Activated CD8-positive, alpha-beta T cell treated with anti-CD3 and anti-CD28 coated beads, Interleukin-2, amount 10 ng/mL, durations not matched to agents 7 days and 5 days (primary cell): ENCODE measurements at places on chromosomes 13 and 19.

DNA sequence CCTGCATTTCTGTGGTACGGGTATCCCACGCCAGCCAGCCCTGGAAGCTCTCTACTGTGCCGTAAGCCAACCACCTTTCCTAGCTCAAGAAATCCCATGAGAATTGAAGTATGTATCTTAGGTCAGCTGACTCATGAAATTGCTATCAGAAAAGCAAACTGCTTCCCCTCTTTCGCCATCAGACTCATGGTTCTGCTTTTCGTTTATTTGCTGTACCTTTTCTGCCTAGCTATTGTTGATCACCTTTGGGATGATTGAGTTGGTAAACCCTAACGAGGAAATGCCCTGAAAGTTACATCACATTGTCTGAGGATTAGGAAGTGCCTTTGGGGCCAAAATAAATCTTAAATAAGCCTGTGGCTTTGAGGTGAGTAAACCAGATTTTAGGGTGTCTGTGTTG lies at the start of gene ADGRE3:
TSS of gene ADGRE3 (minus strand) at position 81 of the 400 bp plus-strand sequence. CDS start at position 7, 74 bp downstream.
- no peaks in the 10 kb centered on the region for H3K4me1 ChIP-seq
- peaks cover 16% of the 10 kb centered on the region for H3K27me3 ChIP-seq
- no peaks in the 10 kb centered on the region for H3K36me3 ChIP-seq
- H3K4me3 ChIP-seq: no peak within 1 kb of the TSS
- DNase-seq: no peak
- no peak within 1 kb of the TSS for H3K27ac ChIP-seq

GRCh38 chr19:53019684-53020083 lies 6.0 kb downstream of the ERVV-1 start:
- no peaks in the 10 kb centered on the region for H3K4me1 ChIP-seq
- peak; percentile 25 for DNase-seq
- H3K4me3 ChIP-seq: no peak overlapping the region
- H3K27me3 ChIP-seq: no peaks in the 10 kb centered on the region
- H3K27ac ChIP-seq: no peak overlapping the region
- H3K36me3 ChIP-seq: no peaks in the 10 kb centered on the region

DNA sequence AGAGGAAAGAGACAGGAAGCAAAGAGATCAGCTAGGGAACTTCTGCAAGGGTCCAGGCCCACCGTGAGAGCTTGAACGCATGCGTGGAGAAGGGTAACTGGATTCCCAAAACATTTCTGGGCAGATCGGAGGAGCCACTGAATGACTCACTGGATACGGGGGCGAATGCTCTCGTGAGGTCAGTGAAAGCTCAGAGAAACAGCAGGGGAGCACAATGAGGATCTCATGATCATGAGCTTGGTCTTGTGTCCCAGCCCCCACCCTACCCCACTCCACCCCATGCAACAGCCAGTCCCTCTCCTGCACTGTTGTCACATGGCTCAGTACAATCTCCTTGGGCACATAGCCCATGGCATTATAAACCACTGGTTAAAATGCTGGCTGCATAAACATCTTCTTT lies 40.6 kb downstream of the DCLK1 start:
- no peaks in the 10 kb centered on the region for H3K36me3 ChIP-seq
- no peaks in the 10 kb centered on the region for H3K27me3 ChIP-seq
- no peaks in the 10 kb centered on the region for H3K4me1 ChIP-seq

DNA sequence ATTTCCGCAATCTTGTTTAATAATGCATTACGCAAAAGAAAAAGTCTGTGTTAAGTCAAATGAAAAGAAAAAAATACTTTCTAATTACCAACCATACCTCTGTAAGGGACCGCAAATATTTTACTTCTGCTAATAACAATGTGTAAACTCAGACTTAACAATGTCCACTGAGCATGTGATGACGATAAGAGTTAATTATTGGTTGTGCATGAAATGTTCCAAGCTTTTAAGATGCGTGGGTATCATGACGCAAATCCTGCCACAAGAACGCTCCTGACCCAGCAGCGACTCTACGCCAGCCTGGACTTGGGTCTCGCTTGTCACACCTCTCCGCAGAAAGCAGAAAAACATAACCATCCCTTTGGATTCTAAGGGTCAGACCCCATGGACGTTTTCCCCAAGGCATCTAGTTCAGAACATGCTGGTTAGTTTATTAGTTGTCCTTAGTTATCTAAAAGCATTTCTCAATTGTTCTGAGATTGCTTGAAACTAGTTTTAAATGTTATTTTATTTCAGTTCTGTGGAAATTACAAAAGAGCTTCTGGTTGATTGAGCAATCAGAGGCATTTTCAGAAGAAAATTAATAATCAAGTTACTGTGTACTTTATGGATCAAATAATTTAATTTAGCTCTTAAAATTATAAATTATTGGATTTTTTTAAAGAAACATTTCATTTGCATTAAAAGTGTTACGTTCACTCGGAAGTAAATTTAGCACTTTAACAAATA lies 779.9 kb upstream of the ARGLU1 start:
- DNase-seq: no peak
- H3K27me3 ChIP-seq: no peaks in the 10 kb centered on the region
- no peak overlapping the region for H3K27ac ChIP-seq
- no peaks in the 10 kb centered on the region for H3K4me1 ChIP-seq
- H3K36me3 ChIP-seq: no peaks in the 10 kb centered on the region

- H3K4me3 ChIP-seq: no peak overlapping the region
- peak; percentile 25 for DNase-seq
- no peaks in the 10 kb centered on the region for H3K27me3 ChIP-seq
- H3K27ac ChIP-seq: no peak overlapping the region
- no peaks in the 10 kb centered on the region for H3K36me3 ChIP-seq
Observed at GRCh38 chr13:45737571-45738017, 35.5 kb downstream of the CBY2 start.
